CD8-positive, alpha-beta T cell (primary cell): ENCODE measurements at places on chromosomes 7 and 10.

- no peak for DNase-seq
Observed at GRCh38 chr10:38032886-38033285, 22.4 kb downstream of the ZNF33A start.

DNA sequence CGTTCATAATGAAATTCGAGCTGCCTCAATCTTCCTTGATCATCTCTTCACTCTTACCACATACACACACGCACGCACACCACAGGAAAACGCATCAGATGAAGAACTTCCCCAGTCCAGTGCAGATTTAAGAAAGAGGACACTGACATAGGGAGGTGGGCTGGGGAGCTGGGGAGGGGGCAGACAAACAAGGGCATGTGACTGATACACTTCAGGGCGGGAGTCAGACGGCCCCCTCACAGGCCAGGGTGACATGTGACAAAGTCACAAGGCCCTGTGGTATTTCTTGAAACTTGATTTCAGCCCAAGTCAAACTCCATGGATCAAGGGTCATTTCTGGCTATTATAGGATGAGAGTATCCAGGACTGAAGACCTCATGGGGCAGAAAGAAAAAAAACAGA is 82.6 kb downstream of the KCNMA1 start:
- DNase-seq: no peak

- DNase-seq: no peak
Observed at GRCh38 chr7:74708569-74709275, 51.2 kb downstream of the GTF2I start.

DNA sequence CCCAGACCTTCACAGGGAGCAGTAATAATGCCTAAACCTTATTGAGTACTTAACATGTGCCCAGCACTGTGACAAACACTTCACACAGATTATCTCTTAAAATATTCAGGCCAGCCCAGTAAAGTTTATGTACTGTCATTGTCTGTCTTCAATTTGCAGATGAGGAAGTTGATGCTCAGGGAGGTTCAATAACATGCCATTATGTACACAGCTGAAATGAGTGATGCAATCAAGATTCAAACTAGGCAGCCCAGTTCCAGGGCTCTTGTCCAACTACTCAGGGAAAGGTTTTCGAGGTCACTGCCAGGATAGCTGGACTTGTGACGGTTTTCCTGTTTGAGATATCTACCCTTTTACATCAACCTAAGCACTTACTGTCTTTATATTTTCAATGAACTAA is 56.1 kb downstream of the AUTS2 start:
- DNase-seq: no peak

- no peak for DNase-seq
Observed at GRCh38 chr10:131635564-131636015, 265.2 kb upstream of the PPP2R2D start.

DNA sequence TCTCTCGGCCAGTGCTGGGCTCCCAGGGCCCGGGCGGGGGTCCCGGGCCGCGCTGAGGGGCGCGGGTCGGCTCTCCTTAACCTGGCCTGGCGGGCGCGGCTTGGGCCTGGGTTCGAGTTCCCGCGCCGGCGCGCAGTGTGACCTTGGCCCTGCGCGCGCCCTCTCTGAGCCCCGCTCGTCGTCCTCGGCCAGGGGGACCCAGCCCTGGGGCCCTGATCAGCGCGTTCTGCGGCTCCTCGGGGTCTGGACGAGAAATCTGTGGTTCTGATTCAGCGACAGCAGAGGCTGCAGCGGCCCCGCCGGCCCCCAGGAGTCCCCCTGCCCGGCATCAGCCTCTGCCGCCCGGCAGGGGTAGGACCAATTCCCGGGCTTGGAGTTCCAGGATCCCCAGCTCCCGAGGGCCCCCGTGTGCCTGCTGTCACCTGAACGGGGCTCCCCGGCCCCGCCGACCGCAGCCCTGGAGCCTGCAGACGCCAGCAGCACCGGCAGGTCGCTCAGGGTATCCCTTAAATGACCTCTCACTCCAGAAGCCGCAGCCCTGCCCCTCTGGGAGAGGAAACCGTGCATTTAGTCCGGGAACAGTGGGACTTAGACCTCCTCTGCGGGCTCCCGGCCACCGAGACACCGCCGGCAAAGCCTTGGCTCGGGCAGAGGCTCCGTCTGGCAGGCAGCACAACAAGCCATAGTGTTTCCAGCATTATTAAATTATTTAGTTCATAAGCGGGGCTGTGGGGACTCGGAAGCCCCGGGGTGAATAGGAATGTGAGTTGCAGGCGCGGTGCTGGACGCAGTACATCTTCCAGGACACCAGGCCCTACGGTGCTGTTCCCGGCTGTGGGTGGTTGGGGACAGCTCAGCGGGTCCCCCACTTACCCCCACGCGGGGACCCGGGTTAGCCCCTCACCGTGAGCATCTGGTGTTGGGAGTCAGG is 572 bp downstream of the CHST12 start:
- no peak for DNase-seq

- no peak for DNase-seq
Observed at GRCh38 chr10:19049567-19049966, 966 bp downstream of the MALRD1 start.

- DNase-seq: no peak
Observed at GRCh38 chr10:132144086-132144485, 42.7 kb upstream of the DPYSL4 start.

DNA sequence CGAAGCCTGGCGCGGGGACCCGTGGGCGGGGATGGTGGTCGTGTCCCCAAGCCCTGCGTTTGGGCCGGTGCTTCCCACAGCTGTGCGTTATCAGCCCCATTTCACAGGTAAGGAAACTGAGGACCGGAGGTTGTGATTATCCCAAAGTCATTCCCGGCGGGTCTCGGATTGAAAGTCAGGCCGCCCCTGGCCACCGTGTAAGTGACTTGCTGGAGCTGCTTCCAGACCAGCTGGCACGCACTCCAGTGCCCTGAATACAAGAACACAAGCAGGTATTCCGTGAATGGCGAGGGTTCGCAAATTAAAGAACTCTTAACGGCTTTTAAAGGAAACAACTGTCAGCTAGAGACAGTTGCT is 675 bp upstream of the ATE1 start:
- peak; percentile 3 for DNase-seq

- no peak for DNase-seq
Observed at GRCh38 chr10:126459878-126460481, 71.7 kb upstream of the ADAM12 start.

GRCh38 chr7:26724795-26725194 is 139.6 kb downstream of the SKAP2 start:
- DNase-seq: no peak

GRCh38 chr10:102801496-102801895 is 35.7 kb downstream of the CYP17A1 start:
- no peak for DNase-seq

- no peak for DNase-seq
Observed at GRCh38 chr7:127886248-127886647, 145.0 kb downstream of the LRRC4 start.

GRCh38 chr10:637771-638195 is 51.7 kb downstream of the DIP2C start:
- DNase-seq: no peak

GRCh38 chr10:1392127-1392526 is 335.9 kb downstream of the WDR37 start:
- no peak for DNase-seq

- no peak for DNase-seq
Observed at GRCh38 chr10:66714741-66715140, 211.1 kb upstream of the LRRTM3 start.

GRCh38 chr7:102120666-102121195 is 165.9 kb upstream of the SH2B2 start:
- no peak for DNase-seq

GRCh38 chr10:43027331-43027955 is 49.4 kb upstream of the RET start:
- DNase-seq: no peak

DNA sequence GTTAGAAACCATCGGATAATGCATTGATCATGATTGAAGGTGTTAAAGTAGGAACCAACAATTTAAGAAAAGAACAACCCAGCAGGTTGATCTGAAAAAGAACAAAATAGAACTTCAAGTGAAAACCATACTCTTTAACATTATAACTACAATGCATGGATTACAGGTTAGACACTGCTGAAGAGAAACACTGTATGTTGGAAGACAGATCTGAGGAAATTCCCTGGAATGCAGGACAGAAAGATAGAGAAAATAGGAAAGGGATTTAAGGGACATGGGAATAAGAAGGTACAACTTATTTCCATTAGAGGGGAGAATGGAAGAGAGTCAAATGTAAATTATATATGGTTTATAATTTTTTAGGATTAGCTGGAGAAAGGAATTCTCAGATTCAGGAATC is 303.3 kb downstream of the DNAJB6 start:
- no peak for DNase-seq

- DNase-seq: no peak
Observed at GRCh38 chr7:100017300-100017699, 1.9 kb downstream of the ZKSCAN1 start.

DNA sequence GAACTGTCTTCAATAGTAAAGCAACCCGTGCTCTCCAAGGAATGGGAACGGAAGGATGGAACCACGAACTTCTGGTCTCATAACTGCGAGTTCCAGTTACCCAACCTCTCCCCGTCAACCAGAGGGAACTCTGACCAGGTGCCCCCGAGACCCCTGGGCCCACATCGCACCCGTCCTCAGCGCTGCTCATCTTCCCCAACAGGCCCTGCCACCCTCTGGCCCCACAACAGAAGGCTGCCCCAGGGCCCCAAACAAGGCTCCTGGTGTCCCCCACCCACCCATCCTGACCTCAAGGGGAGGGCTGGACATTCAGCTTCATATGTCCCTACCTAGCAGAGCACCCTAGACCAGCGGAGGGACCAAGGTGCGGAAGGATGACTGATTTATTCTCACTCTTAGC is 22.7 kb downstream of the PITRM1 start:
- DNase-seq: no peak

DNA sequence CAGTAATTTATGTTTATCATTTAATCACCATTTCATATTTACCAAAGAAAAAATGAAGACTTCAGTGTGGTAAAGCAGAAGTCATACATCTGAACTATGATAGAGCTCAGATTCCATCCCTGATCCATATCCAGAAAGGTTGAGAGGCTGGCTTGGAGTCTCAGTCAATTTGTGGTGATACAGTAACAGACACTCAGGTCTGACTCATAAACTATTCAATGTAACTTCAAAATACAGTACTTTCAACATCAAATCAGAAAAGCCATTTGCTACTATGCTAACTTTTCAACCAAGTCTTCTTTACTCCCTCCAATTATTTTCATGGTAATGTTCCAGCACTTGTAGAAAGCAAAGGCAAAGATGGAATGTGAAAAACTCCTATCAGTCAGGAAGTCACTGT is 190.4 kb downstream of the HDAC9 start:
- no peak for DNase-seq

GRCh38 chr7:118583641-118584040 is 359.1 kb downstream of the ANKRD7 start:
- no peak for DNase-seq

DNA sequence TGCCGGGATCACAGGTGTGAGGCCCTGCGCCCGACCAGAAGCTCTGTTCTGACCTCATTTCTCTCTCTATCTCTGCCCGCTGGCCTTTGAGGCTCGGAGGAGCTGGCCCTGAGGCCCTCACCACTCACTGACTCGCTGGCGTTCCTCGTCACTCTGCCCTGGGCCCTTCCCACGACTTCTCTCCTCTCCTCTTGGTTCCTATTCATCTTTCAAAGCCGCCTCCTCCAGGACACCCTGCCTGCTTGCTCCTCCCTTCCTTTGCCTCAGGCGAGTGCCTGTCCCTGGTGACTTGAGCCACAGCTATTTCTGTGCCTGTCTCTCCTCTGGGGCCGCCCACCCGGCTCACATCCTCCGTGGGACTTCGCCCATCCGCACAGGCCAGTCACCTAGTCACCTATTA is 17.3 kb upstream of the ADGRA1 start:
- no peak for DNase-seq

GRCh38 chr10:132832186-132832969 is 46.4 kb upstream of the NKX6-2 start:
- no peak for DNase-seq

GRCh38 chr7:32357535-32358277 is 132.5 kb downstream of the LSM5 start:
- no peak for DNase-seq

GRCh38 chr10:128563387-128563786 is 437.2 kb upstream of the MKI67 start:
- no peak for DNase-seq

DNA sequence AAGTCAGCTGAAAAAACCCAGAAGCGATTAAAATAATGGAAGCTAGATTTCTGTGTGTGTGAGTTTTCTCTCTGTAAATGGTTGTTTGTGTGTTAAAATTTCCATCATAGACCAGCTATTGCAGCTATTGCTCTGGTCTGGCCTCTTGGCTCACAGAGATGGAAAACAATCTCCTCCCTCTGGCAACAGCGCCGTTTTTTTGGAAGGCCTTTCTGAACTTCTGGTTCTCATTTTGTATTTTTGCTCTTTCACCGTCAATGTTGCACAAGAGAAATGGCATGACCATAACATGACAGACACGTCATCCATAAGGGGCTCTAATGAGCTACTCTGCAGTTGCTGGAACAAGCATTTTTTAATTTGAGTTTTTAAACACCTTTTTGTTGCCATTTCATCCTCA is 91.0 kb downstream of the CUBN start:
- DNase-seq: no peak

GRCh38 chr10:659688-660141 is 29.8 kb downstream of the DIP2C start:
- DNase-seq: no peak

DNA sequence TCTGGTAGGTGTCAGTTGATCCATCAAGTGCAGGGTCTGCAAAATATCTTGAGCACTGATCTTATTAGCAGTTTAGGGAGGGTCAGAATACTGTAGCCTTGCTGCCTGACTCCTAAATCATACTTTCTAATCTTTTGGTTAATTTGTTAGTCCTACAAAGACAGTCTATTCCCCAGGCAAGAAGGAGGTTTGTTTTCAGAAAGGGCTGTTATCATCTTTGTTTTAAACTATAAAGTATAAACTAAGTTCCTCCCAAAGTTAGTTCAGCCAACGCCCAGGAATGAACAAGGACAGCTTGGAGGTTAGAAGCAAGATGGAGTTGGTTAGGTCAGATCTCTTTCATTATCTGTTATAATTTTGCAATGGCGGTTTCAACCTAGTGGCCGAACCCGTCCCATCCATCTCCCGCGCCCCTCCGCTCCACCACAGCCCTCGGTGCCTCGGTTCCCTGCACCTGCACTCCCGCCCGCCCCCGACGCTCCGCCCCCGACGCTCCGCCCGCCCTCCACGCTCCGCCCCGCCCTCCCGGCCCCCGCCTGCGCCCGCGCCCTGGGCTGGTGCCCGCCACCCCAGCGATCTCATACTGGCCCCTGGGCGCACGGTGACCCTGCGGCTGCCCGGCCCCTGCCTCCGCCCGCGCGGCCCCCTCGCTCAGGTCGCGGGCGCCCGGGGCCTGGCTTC is at the start of gene ADCK2:
Gene ADCK2 (plus strand): TSS at position 564 of the 681 bp plus-strand sequence. CDS start 386 bp downstream, outside the sequence.
- DNase-seq: peak; percentile 52

DNA sequence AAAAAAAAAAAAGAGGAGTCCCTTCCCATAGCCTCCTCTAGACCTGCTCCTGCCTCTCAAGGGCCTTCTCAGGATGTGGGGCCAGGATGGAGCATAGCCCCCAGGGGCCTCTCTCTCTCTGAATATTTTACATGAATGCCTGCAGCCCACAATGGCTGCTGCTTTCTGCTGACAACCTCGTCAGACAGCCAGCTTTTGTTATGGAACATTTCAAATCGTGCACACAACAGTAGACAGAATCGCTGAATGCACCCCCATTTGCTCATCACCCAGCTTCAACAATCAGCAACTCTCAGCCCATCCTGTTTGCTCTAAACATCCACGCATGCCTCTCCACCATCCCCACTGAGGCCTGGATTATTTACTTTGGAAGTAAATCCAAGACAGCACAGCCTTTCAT is 5.4 kb downstream of the PLAC9 start:
- no peak for DNase-seq
